IMR-90 (cell line): ENCODE measurements at places on chromosomes 3 and 15. TPM values are rescaled to one million over a fixed set of nuclear protein-coding genes. Genes with fewer than 3 reads are reported as not detected.

APOD gene
- total RNA-seq, result not detected in 2 replicates

RTP1 gene
- not detected in 2 replicates for total RNA-seq

CHRNB4 gene
- not detected in 2 replicates for total RNA-seq

PROK2 gene
- total RNA-seq, result not detected in 2 replicates

- peak; percentile 56 for DNase-seq
Observed at GRCh38 chr15:90315278-90315982, 36.7 kb upstream of the ZNF774 start.

DNA sequence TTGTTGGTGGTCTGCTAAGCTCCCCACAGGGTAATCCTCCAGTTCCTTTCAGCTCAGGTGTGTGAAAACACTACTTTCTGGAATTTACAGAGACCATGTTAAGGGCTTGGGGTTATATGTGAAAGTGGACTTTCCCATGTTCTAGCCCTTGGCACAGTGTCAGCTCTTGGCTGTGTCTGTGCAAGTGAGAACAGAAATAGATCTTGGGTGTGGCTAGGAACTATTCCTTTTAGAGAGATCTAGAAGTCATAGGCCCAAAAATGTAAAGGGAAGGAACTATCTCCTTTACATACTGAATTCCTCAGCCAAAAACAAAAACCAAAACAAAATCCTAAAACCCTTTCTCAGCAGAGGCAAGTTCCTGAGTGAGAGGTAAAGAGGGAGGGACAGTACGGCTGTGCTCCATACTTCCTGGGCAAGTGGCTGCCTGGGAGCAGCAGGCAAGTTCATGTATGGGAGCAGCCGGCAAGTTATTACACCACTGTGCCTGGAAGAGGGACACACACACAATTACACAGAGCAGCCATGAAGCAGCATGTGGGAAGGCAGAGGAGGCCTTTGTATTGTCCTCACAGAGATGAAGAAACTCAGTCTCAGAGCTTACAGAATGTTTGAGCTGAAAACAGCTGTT lies 19.9 kb upstream of the C3orf62 start:
- DNase-seq, result no peak

GRCh38 chr15:85997618-85998017 lies 82.1 kb upstream of the AGBL1 start:
- DNase-seq, result no peak

DNA sequence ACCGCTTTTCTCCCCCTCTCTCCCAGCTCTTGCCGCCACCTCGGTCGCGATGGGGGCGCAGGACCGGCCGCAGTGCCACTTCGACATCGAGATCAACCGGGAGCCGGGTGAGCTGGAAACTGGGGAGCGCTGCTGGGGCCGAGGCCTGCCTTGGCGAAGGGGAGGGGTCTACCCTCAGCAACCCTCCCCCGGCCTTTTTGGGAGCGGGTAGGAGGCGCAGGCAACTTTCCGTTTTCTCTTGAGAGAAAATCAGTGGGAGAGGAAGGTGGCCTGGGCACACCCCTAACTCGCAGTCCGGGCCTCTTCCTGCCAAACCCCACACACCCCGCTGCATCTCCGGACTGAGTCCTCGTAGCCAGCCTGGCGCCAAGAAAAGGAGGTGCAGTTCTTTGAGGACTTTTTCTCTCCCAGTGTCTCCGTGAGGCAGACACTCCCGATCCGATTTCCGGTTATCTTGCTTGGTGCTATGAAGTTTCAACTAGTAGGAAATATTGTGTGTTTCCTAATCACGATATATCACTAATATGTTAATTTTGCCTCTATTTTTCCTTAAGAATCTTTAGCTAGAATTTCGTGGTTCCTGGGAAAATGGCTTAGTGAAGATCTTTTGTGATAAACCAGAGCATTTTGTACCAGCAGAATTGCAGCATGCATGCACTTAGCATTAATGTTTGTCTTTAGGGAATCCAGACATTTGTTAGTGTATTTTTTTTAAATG lies 631 bp downstream of the NKTR start:
- peak; percentile 65 for DNase-seq

- DNase-seq, result no peak
Observed at GRCh38 chr15:101371519-101371918, 76.5 kb upstream of the SNRPA1 start.

GRCh38 chr3:101200461-101200860 lies 119.9 kb downstream of the IMPG2 start:
- DNase-seq, result no peak

GRCh38 chr3:190265796-190266195 lies 56.5 kb downstream of the CLDN1 start:
- peak; percentile 69 for DNase-seq

- DNase-seq, result no peak
Observed at GRCh38 chr3:179695672-179696313, 43.0 kb downstream of the USP13 start.

DNA sequence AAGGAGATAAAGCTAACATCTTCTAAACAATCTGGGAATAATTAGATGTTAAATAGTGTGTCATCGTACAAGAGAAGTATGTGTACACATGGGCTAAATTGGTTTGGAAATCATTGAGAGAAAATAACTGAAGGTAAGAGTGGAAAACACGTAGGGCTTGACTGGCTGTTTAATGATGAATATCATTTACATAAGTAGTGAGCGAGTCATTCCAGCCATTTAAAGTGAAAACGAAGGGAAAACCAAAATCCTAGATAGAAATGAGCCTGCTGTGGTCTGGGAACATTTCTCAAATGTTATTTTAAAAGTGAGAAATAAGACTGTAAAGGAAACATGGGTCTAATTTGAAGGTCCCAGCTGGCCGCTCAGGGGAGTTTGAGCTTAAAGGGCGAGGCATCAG lies 41.9 kb upstream of the KCNMB2 start:
- DNase-seq, result no peak

DNA sequence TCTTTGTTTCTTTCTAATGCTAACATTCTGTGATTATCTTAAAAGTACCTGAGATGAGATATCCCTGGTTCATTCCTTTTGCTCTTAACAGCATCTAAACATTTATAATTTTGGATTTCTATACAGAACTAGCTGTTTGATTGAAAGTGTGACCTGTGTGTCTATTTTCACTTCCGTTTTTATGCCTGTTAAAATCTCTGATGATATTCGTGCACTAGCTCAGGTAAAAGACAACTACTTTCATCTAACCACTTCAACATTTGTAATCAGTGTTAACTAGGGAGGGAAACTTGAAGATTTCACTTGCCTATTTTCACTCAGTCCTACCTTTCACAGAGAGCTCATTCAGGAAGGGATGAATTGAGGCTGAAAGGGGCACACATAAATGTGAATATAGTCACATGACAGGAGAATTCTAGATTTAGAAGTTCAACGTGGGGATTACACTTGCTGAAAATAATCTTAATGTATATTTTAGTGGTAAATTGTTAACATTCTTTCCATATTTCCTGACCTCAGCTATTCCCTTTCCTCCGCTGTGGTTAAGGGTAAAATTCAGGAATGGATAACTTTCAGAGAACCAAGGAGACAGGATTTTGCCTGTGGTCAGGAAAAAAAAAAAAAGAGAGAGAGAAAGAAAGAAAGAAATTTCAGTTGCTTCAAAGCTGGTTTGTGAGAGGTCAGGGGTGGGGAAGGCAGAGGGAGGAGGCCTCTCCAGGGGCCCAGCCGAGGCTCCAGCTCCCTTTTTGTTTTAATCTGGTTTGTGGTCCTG lies 159.8 kb upstream of the TSC22D2 start:
- DNase-seq, result peak; percentile 94

DNA sequence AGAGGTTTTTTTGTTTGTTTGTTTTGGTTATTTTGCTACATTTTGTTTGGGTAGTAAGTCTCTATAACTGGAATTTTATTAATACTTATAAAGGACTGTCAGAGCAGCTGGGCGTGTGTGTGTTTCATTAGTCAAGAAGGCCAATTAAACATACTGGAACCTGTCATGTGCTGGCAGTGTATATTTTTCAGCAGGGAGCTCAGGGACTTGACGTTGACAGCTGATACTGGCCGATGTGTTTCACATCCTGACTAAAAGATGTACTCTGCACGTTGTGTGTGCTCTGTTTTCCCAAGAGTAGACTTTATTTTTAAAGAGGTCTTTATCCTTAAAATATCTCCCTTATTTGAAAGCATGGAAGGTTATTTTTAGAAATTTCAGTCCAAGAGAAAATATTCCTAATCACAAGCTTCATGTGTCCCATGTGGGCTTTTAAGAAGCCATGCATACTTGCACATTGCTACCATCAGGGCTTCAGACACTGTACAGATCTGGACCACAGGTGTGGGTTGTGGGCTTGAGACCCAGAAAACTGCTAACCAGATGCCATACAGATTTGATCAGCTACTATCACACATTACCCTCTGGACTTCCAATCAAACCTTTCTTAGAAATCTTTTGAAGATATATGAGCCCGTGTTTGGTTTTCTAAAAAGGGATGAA lies 135.9 kb downstream of the FEZF2 start:
- DNase-seq, result no peak
